ENCODE measurements at places on chromosomes 1 and 21.
A peak's percentile ranks its signal among the peaks of the same experiment; 100 is the strongest.

- DNase-seq: no peak
Observed at GRCh38 chr1:1956586-1957532, 37.8 kb upstream of the TMEM52 start.

- DNase-seq: no peak
Observed at GRCh38 chr1:205547936-205548827, 43.7 kb downstream of the CDK18 start.

- no peak for DNase-seq
Observed at GRCh38 chr21:35646606-35647005, 413.7 kb downstream of the SETD4 start.

DNA sequence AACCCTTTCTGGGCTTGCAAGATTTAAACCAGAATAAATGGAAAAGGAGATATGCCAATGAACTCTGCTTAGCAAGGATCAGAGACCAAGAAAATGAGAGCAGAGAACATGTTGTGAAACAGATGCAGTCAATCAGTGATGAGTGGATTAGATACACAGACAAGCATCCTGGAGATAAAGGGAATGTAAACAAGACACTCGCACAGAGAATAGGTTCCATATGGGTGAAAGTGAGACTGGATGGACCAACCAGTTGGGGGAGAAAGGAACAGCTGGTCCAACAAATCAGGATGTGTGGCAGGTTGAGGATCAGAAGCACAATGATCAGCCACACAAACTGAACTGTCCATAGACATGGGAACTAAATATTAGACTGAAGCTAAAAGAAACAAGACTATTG is 338.2 kb downstream of the ASTN1 start:
- DNase-seq: no peak

DNA sequence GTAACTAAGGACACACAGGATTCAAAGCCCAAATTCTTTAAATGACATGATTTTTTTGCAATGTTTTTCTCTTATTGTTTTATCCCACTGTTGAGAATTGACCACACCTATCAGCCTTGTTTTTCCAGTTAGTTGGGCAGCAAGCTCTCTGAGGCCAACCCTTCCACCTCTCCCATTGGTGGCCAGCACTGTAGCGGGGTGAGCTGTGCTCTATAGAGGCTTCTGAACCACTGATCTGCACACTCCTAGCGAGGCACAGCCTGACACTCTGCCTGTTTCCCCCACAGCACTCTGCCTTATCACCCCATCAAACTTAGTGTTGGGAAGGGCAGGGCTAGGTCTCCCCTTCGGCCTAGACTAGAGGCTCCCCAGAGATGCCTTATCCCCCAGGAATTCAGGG is 19.5 kb downstream of the AHDC1 start:
- no peak for DNase-seq

GRCh38 chr21:38914528-38915293 is 109.0 kb downstream of the ETS2 start:
- DNase-seq: no peak

DNA sequence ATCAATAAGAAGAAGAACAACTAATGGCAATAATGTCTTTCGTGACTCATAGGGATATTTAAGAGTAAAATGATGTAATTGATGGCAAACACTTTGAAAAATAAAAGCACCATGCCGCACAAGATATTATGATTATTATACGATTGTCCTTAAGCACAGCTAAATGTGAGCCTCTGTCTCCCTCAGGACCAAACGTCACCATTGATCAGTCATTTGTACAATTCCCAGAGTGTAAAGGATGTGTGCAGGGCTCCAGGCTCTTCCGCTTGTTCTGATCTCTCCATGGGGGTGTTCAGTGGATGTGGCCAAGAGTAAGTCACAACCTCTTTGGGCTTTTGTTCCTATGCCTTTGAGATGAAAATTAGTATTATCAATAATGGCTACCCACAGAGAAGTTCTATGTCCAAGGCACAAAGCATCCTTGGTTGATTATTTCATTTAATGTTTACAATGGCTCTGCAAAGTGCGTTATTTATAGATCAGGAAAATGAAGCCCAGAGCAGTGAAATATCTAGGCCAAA is 17.7 kb upstream of the C1orf87 start:
- DNase-seq: no peak

DNA sequence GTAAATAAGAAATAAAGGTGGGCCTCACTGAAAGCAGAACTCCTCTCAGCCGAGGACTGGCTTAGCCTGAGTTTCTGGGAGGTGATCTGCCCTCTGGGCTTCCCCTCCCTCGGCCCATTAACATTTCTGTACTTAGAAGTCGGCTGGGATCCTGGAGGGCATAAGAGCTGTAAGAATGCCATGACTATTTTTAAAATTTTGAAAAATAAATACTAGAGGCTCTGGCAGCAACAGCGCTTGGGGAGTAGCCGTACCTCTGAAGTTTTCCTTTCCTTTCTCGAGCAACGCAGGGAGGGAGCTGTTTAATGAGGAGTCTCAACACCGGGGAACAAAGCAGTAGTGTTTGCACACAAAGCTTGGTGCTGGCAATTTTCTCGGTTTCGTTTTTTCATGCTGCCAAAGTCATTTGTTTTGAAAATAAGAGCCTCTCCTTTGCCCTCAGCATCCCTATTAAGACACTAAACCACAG is 498.7 kb downstream of the SMYD3 start:
- DNase-seq: no peak

DNA sequence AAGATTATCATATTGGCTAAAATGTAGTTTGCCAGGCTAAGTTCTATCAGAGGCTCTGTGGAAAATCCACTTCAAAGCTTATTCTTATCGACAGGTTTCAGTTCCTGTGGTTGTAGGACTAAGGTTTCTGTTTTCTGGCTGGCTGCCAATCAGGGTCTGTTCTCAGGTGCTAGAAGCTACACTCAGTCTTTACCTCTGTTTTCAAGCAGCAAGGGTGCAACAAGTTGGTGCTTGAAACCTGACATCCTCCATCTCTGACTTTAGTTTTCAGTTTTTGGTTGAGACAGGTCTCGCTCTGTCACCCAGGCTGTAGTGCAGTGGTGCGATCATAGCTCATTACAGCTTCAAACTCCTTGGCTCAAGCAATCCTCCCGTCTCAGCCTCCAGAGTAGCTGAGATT is 15.3 kb upstream of the TMCO2 start:
- no peak for DNase-seq

DNA sequence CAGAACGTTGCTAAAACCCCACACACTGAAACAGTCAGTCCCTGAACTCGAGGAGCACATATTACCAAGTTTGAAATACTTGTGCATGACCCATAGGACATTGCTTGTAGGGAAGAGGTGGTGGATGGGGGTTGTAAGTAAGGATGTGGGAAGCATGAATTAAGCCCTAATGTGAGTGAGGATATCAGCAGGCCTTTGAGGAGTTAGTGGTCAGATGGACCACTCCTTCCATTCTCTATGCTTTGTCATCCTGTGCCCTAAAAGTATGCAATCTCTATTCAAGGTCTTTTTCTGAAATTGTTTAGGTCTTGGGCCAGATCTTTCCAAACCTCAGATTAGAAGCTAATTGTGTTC is 70.9 kb upstream of the SAMSN1 start:
- DNase-seq: no peak

GRCh38 chr1:37553927-37554808 is at the start of gene SNIP1:
Gene SNIP1 (minus strand): TSS chr1:37554293. CDS start chr1:37554229, 64 bp downstream.
- peak; percentile 86 for DNase-seq

GRCh38 chr1:14529475-14529874 is 69.0 kb upstream of the KAZN start:
- no peak for DNase-seq

- DNase-seq: peak; percentile 87
Observed at GRCh38 chr1:41955461-41956159, 36.9 kb upstream of the HIVEP3 start.

- DNase-seq: peak; percentile 100
Observed at GRCh38 chr1:55428944-55429931, 214.1 kb upstream of the USP24 start.

DNA sequence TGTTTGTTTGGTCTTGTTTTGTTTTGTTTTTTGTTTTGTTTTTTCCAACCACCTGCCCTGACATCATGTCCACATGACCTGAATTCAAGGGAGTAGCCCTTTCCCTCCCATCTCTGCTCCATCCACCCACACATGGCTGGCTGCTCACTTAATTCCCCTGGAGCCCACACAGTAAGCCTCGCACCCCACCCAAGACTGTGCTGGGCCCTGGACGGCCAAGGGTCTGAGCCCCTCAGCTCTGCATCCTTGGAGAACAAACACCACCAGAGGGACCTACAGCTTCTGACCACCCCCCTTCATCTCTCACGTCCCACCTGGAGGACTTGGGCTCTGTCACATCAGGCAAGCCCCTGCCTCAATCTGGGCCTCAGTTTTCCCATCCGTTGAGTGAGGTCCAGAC is 39.1 kb downstream of the MATN1 start:
- DNase-seq: no peak

GRCh38 chr1:151061704-151062103 is 1.5 kb downstream of the MLLT11 start:
- no peak for DNase-seq

DNA sequence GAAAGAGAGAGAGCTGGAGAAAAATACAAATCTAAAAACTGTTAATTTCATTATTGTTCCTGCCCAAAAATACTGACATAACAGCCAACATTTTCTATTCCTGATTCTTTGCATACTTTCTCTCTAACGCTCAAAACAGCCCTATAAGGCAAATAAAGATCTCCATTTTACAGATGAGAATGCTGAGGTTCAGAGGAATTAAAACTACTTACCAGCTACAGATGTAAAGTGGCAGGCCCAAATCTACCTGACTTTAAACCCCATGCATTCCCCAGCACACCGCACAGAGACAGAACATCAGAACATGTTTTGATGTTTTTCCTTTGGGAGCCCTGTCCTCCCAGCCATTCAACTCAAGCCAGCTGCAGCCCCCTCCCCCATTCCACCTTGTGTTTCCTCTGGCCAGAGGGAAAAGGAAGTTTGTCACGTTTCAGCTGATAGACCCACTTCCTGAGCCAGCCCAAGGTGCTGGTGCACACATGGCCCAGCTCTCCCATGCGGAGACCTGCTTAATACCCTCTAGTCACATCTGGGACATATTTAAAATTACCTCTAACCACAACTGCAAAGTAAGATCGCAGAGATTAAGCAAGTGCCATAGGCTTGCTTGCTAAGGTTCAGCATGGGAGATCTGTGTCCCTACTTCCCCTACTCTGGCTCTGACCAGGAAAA is 133.1 kb upstream of the NFIA start:
- no peak for DNase-seq

DNA sequence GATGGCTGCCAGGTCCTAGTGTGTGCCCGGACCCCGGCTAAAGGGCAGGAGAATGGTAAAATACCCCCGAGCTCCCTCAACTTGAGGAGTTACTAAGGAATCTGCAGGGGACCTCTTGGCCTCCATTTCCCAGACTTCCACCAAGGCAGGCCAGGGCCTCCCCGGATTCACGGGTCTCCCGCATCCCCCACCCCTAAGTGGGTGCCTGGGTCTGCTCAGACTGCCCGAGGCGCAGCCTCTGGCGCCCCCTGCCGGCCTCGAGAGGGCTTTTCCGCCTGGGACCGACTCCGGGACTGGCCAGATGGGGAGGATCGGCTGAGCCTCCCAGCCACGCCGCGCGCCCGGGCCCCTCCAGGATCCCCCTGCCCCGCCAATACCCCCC is 1.7 kb downstream of the PLEKHG5 start:
- DNase-seq: peak; percentile 67

DNA sequence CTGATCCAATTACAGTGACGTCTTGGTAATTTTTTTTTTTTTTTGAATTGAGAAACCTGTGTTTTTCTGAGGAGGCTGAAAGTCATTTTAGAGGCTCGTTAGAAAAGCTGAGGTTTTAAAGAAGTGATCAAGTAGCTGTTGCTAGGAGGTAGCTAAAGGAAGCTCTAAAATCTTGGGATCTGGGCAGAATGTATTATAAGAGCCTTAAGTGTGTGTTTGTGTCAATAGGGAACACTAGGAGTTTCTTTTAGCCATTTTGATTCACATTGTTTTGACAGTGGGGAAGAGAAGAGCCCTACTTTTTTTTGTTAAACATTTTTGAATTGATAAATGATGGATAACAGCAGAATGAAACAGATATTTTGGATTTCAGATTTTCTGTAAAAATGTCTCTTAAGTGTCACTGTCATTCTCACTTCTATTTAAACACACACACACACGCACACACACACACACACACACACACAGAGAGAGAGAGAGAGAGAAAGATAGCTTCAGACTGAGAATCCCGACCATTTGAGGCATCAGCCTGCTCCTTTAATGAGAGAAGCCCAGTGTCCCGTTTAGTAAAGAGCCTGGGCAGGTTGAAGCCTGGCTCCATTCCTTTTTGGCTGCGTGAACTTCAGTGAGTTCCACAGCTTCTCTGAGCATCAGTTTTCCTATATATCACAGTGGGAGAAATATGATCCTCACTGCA is 79.1 kb upstream of the GPR88 start:
- no peak for DNase-seq

GRCh38 chr1:197173571-197174507 is 27.4 kb upstream of the ASPM start:
- DNase-seq: peak; percentile 56

- no peak for DNase-seq
Observed at GRCh38 chr1:91764471-91765115, 121.4 kb downstream of the TGFBR3 start.

GRCh38 chr1:185862235-185862634 is 128.0 kb downstream of the HMCN1 start:
- DNase-seq: peak; percentile 28

GRCh38 chr1:12296016-12296415 is 66.2 kb downstream of the VPS13D start:
- DNase-seq: no peak

GRCh38 chr1:200670242-200671118 is 773 bp upstream of the DDX59 start:
- no peak for DNase-seq

DNA sequence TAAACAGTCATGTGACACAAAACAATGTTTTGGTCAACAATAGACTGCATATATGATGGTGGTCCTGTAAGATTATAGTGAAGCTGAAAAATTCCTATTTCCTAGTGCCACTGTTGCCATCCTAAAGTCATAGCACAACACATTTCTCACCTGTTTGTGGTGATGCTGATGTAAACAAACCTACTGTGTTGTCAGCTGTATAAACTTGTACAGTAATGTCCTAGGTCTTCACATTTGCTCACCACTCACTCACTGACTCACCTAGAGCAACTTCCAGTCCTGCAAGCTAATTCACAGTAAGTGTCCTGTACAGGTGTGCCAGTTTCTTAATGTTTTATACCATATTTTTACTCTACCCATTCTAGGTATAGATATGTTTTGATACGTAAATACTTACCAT is 326.1 kb upstream of the USP24 start:
- DNase-seq: no peak

GRCh38 chr1:64917328-64917861 is 49.0 kb downstream of the JAK1 start:
- DNase-seq: peak; percentile 99

GRCh38 chr1:45340816-45341466 is 701 bp upstream of the MUTYH start:
- no peak for DNase-seq

Measured in NCI-H226 (cell line).